ENCODE measurements at places on chromosomes 12 and 14.

DNA sequence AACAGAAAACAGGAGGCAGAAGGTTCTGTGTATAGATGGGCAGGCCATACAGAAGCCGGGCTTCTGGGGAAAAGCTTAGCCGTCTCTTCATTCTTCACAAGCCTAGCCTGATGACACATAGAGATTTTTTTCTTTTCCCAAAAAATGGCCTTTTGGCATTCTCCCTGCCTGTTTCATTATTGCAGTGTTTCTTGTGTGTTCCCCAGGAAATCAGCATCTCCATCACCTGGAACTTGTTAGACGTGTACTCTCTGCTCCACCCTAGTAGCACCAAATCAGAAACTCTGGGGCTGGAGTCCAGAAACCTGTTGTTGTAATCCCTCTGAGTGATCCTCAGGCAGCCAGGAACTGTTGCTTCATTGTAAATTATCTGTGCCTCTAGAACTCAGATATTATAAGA lies 388.1 kb downstream of the CCDC91 start:
- no peak for DNase-seq

DNA sequence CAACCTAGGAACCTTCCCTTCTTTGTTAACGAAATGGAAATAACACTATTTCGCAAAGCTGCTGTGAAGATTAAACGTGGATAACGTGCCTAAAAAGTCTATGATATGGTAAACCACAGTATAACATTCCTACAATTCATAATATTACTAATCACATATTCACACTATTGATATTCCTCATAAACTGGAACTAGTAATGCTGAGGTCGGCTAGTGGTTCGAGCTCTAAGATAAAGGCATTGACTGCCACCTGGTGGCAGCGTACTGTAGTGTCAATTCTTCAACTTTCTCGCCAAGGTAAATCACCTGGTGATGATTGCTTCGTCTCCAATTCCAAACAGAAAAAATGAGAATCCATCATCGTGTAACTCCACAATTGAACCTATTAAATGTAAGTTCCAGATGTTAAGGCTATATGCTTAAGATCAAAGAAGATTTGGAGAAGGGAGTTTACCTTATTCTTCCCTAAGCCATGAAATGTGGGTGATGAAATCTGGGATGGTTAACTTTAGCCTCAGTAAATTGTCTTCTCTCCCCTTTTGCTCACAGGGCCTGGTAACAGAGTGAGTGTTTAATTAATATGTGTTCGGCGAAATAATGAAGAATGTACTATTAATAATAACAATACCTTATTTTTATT lies 197.5 kb upstream of the TMEM132C start:
- peak; percentile 78 for DNase-seq

GRCh38 chr12:130706885-130707570 lies 9.1 kb downstream of the RIMBP2 start:
- no peak for DNase-seq

GRCh38 chr14:54776361-54777001 lies 126.1 kb downstream of the GCH1 start:
- no peak for DNase-seq

DNA sequence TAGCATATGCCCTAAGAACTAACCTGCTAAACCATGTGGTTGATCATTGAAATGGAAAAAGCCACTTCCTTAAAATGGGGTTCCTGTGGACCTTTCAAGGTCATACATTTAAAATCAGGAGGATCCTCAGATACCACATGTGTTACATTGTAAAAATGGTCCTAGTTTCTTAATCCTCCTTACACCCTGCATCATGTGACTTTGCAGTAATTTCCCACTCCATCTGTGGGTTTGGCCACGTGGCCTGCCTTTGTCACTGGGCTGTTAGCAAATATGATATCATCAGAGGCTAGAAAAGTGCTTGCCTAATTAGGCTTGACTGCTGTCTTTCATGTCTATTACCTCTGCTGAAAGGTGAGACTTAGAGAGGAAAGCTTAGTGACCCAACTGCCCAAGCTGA lies 70.7 kb downstream of the CMKLR1 start:
- DNase-seq = no peak

All from SK-N-DZ (cell line).